ENCODE measurements at places on chromosomes 13 and 19.

DNA sequence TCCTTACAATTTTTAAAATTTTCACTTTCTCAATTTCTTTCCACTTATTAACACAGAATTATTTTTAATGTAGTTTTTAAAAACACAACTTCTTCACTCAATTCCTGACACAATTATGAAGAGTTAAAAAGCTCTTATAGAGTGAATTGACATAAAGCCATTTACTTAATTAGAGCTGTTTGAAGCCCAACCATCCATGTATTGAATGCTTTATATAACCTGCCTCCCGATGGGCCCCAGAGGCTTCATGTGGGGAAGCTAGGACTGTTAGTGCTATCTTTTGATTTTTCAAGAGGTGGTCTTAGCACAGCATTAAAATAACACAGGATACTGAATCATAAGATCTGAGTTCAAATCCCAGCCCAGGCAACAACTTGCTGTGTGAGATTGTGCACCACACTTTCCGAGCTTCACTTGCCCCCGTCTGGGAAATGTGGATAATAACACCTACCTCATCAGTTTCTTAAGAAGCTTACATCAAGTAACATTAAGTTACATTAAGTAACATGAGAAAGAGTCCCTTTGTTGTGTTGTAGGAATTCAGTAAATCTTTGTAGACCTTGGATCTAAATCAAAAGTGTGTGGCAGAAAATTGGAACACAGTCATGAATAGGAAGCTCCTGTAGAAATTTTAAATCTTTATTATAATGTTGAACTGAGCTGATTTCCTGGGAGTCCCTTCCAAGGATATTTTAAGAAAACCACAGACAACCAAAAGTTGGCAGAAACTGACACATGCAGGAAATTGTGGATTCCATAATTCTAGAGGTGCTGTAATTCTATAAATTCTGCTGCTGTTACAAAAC, 5.5 kb upstream of the ENOX1 start:
- DNase-seq = no peak

DNA sequence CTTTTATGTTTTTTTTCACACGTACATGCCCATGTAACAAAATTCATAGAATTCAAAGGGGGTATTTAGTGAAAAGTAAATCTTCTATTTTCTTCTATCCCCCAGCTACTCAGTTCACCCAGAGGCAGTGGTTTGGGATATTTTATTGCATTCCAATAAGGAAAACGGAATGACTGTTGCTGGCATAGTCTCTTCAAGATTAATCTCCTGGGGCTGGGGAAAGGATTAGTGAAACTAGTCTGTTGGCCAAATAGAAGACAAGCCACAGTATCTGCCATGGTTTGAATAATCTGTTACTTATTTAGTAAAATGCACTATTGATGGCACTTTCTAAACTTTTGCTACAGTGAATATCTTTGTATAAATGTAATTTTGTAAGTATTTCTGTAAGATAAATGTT, 122.0 kb downstream of the NDFIP2 start:
- DNase-seq = no peak

- no peak for DNase-seq
Measured at GRCh38 chr13:30111810-30112209, 195.5 kb downstream of the KATNAL1 start.

GRCh38 chr13:36352350-36352749, 6.2 kb upstream of the SPART start:
- DNase-seq = no peak

- no peak for DNase-seq
Measured at GRCh38 chr13:51900471-51900870, 38.7 kb downstream of the CCDC70 start.

- peak; percentile 32 for DNase-seq
Measured at GRCh38 chr19:7904074-7905020, 670 bp downstream of the MAP2K7 start.

- DNase-seq = no peak
Measured at GRCh38 chr19:15432018-15432494, 13.3 kb upstream of the AKAP8L start.

DNA sequence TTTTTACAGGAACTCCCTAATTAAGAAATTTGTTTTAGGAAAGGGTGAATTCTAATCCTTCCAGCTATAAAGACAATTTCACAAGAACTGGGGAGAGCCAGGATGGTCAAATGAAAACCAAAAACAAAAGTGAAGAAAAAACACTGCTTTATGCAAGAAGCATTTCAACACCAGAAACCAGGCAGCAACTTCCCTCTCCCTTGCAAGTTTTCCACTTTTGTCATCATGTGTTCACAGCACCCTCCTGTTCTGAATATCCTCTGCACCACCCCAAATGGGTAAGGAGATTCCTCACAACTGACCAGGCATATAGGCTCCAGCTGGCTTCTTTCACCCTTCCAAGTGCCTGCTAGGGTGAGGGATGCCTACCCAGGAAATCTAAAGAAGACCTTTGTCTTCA, 328.1 kb downstream of the TBC1D4 start:
- no peak for DNase-seq

DNA sequence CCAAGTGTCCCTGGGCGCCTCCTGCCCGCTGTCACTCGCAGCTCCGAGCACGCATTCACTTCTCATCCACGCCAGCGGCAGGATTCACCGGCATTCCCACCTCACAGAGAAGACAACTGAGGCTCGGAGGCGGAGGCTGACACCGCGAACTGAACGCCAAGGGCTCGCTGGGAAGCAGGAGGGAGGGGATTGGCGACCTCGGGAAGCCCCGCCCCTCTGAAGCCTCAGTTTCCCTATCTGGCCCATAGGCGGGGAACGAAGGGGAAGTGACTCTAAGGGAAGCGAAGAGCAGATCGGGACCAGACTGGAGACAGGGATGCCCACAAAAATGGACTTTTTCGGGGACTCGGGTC, 256 bp downstream of the MICOS13 start:
- no peak for DNase-seq

DNA sequence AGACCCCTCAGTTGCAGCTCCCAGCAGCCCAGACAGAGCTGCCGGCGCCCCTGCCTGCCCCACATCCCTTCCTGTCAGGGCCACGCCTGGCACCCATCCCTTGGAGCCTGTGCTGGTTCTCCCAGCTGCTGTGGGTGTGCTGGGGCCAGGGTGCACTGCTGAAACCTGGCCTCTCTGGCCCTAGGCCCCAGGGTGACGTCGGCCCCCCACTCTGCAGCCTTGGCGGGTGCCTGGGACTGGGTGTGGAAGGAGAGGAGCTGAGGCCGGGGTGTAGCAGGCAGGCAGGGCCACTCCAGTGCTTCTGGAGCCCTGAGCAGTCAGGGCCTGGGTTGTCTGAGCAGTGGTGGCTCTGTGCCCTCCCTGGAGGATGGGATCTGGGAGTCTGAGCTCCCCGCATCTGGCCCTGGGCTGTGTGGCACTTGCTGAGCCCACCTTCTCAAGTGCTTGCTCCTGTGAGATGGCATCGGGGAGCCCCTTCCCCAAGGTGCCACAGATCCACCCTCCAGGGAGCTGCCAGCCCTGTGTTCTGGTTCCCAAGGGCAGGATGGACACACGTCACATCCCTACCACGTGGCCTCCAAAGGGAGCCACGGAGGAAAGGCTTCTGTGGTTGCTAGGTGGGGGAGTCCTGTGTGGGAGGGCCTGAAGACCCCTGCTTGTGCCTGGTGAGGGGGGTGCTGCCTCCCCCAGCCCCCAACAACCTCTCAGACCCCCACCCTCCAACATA, 5.2 kb downstream of the PLEKHJ1 start:
- DNase-seq = no peak

DNA sequence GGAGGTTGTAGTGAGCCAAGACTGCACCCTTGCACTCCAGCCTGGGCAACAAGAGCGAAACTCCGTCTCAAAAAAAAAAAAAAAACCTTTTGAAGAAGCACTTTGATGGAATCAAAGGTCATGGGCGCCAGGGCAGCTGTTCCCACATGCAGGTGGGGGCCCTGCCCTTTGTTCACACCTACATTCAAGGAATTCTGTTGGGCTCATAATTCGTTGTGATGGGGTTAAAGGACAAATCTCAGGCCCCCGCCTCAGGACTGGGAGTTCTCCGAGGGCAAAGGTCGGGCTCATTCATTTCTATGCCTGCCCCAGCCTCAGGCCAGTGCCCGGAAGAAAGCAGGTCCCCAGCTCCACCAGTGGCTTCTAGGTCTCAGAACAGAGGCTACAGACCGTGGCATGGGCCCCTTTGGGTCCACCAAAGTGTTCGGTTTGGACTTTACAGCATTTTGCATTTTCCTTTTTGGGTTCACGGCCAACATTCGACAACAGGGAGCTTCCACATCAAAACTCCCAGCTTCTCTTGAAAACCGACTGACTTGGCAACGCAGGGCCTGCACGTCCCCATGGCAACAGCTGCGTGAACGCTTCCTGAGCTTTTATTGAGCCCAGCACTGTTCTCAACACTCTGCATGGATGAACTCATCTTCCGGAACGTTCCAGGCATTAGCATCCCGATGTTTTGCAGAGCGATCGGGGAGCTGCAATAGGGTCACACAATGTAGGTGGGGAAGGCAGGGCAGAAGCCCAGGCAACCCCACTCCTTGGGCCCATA, 10.1 kb upstream of the GTF2F1 start:
- DNase-seq = no peak

DNA sequence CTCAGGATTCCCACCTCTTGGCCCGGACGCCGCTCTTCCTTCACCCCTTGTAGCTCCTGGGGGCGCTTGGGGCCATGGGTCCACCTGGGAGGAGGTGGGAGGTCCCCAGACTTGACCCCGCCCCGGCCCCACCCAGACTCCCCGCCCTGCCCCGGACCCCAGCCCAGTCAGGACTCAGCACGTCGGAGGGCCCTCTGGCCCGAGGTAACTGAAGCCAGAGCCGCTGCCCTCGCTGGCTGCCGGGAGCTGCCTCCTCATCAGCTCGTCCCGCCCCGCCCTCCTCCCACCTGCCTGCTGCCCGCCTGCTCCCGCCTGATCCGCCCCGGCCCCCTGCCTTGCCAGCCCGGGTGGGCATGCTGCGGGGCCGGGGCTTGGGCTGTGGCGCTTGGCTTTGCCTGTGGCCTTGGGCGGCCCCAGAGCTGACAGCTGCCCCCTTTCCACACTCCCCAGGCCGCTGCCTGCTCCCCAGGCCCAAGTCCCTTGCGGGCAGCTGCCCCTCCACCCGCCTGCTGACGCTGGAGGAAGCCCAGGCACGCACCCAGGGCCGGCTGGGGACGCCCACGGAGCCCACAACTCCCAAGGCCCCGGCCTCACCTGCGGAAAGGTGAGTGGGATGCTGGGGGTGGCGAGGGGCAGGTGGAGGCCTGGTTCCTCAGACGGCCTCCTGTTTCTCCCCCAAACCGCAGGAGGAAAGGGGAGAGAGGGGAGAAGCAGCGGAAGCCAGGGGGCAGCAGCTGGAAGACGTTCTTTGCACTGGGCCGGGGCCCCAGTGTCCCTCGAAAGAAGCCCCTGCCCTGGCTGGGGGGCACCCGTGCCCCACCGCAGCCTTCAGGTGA, 9.4 kb downstream of the ARHGAP33 start:
- no peak for DNase-seq

DNA sequence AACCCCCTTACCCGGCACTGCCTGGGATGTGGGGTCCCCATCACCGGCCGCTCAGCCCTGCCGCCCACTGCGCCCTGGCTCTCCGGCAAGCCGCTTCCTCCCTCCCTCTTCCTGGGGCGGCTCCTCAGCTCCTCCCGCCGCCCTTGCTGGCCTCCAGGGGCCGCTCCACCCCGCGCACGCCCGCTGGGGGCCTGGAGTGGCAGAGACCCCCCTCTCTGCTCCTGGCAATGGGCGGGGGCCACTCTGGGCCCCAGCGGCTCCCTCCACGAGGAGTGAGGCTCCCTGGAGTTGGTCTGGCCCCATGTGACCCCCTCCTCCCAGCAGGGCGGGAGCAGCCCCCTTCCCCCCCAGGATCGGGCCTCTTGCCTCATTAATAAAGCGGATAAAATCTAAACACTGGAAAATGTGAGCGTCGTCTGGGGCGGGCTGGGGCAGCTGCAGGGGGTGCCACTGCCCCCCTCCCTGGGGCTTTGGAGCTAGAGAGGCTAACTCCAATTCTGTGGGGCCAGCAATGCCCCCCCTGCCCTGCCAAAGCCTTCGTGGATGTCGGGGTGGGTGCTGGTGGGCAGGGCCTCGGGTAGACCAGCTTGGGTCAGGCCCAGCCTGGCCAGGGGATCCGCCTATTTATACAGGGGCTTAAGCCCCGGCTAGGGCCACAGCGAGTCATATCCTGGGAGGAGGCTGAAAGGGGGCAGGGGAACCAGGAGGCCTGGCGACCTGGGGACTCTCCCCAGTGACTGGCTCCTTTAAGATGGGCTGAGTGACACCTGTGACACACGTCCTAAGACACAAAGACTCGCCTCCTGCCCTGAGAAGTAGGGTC, at the start of gene PTGER1:
Gene PTGER1, minus strand, starts transcription at position 104 of the 823 bp plus-strand sequence. CDS start 1,034 bp downstream, outside the sequence.
- no peak for DNase-seq

Measured in activated T-cell treated with anti-CD3 and anti-CD28 coated beads for 24 hours (primary cell).